ENCODE measurements at places on chromosomes 4 and X.

DNA sequence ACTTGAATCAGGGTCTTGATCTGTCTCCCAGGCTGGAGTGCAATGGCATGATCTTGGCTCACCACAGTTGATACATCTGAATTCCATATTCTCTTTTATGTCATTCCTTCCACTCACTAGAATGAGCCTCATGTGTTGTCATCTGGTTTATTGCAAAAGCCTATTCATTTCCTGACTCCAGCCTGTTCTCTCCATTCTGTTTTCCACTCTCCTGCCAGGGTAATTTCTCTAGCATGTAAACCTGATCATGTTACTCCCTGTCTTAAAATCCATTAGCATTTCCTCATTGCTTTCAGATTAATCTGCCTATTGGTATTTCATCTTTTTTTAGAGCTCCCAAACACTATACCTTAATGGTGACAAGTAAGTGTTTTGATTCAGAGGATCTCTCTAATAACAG is 4.3 kb upstream of the DDX60L start:
- no peak for DNase-seq

- no peak for DNase-seq
Measured at GRCh38 chr4:135192751-135193535, 991.4 kb upstream of the PABPC4L start.

GRCh38 chr4:160217352-160217751 is 1114.5 kb downstream of the RAPGEF2 start:
- DNase-seq = no peak

DNA sequence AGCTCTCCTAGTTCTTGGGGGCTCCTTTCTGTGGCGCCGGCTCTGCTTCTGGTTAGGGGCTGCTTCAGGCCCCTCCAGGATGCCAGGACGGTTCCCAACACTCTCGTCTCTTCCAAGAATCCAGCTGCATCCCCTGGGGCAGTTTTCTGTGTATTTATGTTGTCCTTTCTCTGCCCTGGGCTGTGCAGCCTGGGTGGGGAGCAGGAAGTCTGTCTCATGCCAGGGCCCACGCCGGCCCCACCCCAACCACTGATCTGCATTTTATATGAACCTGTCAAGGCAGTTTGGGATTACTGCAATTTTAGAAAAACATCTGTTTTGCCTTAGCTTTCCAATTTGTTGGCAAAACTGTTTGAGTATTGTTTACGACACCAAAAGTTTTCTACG is 14.6 kb downstream of the CTBP1 start:
- DNase-seq = no peak

- no peak for DNase-seq
Measured at GRCh38 chr4:75633846-75634245, 3.5 kb upstream of the CDKL2 start.

- DNase-seq = no peak
Measured at GRCh38 chr4:100288811-100289529, 98.7 kb upstream of the DDIT4L start.

DNA sequence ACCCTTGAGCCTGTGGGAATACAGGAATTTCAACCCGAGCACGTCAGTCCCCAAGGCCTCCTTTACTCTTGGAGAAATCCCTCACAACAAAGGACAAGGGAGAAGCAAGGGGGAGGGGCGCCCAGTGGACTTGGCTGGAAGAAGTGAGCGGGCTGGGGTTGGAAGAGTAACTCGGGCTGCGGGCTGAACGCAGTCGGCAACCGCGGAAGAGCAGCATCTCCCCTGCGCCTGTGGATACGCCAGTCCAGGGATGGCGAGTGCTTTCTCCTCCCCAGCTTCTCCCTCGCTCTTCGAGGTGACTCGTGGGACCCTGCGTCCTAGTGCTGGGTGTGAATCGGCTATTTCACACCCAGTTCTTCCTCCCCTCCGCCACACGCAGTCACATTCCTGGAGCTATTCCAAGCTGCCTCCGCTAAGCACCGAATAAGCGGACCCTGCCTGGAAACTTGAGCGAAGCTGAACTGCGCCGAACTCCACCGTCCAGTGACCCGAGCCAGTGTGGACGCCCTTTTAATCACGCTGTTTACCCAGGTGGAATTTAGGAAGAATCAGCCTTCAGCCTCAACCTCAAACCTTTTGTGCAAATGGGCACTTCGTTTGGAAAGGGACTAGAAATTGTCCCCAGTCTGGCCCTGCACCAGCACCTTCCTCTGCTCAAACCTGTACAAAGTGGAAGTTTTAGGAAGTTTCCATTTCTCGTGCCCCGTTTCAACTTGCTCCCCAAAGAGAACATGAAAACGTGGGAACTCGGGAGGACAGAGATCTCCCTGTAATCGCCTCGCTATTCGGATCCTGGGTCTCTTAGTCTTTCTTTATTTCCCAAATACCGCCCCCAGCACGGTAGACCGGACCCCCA is 64.3 kb upstream of the WDR17 start:
- peak; percentile 49 for DNase-seq

DNA sequence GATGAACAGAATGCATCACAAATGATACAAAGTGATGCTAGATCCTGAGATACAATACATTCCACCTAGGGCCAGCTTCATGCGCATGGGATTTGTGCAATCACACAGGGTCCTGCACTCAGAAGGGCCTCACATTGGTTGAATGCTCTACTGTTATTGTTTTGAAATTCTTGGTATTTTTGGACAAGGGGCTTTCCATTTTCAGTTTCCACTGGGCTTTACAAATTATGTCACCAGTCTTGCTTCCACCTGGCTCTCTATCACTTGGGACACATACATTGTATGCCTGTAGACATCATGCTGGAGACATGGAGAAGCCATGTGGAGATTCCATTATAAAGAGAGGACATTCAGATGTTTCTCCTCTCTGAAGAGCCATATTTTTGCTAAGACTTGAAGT is 155.8 kb downstream of the NAA11 start:
- DNase-seq = no peak

DNA sequence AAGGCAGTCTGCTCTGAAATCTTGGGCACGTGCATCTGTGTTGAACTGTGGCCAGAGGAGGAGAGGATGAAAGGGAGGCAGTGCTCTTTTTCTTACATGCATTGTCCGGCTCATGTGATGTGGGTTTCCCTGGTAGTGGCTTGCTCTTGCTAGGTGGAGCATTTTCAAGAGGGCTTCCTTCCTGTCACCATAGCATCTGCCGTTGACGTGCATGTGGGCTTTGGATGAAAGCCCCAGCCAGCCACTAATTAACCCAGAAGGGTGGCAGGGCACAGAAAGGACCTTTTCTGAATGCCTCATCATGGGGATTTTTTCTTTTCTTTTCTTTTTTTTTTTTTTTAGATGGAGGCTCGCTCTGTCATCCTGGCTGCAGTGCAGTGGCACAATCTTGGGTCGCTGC is 121.3 kb downstream of the GPR143 start:
- DNase-seq = no peak

GRCh38 chr4:37533286-37534033 is 152.7 kb downstream of the RELL1 start:
- DNase-seq = no peak

DNA sequence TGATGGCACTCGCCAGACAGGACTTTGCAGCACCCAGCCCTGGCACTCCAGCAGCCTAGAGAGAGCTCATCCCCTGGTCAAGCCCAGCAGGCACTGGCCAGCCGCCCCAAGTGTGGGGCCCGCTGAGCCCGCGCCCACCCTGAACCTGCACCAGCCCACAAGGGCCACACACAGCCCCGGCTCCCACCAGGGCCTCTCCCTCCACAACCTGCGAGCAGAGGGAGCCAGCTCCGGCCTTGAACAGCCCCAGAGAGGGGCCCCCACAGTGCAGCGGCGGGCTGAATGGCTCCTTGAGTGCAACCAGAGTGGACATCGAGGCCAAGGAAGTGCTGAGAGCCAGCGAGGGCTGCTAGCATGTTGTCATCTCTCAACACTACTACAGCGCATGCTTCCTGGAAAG is 34.4 kb upstream of the DEFB131A start:
- no peak for DNase-seq

GRCh38 chrX:127057891-127058619 is 238.5 kb downstream of the PRR32 start:
- no peak for DNase-seq

- DNase-seq = no peak
Measured at GRCh38 chr4:184896868-184897715, 71.3 kb upstream of the ACSL1 start.

GRCh38 chrX:49106930-49107329 is 16.6 kb downstream of the GPKOW start:
- DNase-seq = peak; percentile 15

GRCh38 chr4:114085611-114086345 is 106.3 kb upstream of the ARSJ start:
- DNase-seq = no peak

DNA sequence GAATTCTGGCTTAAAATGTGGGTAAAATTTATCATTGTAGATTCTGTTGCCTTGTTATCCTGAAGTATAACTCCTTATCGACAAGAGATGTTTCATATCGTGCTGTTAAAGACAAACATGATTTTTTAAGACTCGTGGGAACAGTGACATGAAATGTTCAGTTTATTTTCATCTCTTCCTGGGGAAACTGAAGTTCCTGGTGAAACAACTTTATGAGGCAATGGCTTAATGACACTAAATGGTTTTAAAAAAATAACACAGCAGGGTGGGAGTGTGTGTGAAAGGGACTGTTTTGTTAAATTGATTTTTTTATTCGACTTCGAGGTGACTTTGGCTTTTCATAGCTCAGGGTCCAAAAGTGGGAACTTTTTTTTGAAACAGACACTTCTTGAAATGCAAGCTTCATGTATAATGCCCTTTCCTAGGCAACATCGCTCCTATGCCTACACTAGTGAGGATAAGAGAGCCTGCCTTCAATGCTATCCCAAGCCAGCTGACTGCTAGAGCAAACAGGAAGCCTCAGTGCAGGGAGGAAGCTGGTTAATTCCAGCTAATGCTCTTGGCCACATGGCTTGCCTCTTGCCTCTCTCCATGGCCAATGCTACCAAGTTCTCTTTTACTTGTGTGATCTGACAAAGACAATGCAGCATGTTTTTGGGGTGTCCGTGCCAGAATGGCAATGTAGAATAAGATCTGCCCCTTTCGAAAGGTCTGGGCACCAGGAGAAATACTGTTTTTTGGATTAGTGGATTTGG is 80.9 kb upstream of the PLAC1 start:
- no peak for DNase-seq

DNA sequence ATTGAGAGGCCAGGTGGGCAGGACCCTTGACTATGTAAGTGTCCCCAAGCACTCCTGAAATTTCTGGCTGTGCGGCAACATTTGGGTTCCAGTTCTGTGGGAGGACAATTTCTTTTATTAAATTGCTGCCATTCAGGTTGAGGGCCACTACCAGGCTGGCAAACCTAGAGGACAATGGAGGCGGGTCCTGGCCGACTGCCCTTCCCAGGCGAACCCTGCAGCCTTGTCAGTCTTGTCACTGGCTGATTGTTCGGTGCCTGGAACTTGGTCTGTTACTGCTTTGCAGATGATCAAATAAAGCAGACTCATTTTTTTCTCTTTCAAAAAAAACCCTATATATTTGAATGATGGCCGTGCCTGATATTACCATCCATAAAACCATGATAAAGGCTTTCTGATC is 6.6 kb upstream of the TMEM128 start:
- DNase-seq = no peak

- no peak for DNase-seq
Measured at GRCh38 chrX:7889135-7889534, 38.1 kb downstream of the PNPLA4 start.

DNA sequence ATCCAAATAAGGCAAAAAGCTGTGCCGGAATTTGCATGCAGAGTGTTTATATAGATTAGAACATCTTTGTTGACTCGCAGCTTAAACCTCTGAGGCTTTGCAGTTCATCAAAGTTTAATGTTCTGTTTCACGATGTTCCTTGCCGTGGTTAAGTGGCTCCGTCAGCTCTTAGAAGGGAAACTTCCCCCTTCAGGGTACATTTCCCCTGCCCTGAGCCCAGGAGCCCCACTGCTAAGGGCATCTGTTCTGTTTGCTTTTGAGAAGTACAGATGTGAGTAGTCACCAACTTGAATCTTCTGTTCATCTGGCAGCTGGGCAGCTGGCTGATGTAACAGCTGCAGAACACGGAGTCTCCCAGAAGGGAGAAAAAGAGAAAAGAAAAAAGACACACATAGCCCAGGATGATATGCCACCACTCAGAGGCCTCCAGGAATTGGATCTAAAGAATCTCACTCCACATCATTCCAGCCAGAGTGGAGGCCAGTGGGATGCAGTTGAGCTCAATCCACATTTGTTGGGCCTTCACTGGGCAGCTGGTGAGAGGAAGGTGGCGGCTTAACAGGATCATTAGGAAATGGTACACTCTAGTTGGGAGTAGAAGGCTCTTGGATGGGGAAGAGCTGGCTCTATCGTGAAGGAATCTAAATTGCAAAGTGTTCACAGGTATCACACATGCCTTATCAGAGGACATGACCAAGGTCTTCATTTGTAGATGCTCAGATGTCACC is 178.7 kb upstream of the RBPJ start:
- DNase-seq = no peak

DNA sequence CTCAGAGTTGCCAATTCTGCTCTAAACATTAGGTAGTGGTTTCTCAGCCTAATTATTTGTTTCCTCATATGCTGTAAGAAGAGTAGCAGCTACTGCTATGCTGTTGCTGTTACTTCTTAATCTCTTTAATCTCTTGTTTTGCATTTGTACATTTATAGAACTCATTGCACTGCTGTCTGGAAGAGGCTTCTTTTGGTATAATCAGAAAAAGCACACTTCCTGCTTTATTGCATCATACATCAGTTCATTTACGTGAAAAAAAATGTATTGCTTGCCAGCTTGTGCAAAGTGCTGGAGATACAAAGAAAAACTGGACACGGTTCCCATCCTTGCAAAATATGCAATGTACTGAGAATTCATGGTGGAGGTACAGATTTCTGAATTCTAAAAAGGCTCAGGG is 332.0 kb downstream of the GRXCR1 start:
- no peak for DNase-seq

GRCh38 chr4:75724867-75725724 is 719 bp downstream of the USO1 start:
- DNase-seq = peak; percentile 69

DNA sequence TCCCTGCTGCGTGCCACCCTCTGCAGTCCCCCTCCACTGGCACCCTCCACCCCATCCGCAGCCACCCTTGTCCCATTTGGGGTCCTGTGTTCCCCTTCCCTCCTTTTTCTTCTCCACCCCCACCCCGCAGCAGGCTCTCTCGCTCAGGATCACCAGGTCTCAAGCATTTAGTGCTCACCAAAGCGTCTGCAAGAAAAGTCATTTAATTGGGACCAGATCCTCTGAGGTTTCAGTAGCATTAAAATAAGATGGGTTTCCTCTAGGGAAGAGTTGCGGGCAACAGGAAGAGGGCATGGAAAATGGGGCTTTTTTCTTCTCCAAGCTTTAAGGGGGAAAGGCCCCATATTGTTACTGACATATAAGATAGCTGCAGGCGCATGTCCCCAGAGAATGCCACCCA is 4.9 kb upstream of the HAUS7 start:
- DNase-seq = no peak

GRCh38 chr4:6464842-6465588 is 7.4 kb downstream of the PPP2R2C start:
- no peak for DNase-seq
